ENCODE measurements at places on chromosomes 16 and 17.

- DNase-seq, result peak; percentile 57
Measured at GRCh38 chr17:30550512-30551273, 73.5 kb downstream of the GOSR1 start.

- DNase-seq, result no peak
Measured at GRCh38 chr16:49534901-49535610, 161.5 kb downstream of the C16orf78 start.

DNA sequence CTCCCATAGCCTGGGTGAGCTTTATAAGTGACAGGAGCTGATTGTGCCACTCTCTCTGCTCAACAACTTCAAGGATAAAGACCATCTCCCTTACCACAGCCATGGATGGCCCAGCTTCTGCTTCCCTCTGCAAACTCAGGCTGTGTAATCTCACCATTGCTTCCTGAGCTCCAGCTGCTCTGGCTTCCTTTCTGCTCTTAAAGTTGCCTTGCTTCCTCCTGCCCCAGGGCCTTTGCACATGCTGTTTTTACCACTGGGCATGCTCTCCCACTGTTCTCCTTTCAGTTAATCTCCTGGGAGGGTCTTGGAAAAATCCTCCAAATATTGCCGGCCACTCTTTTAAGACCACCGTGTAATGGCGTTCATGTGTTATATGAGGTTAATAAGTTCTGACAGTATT lies 265.1 kb upstream of the C16orf82 start:
- DNase-seq, result no peak

GRCh38 chr17:75828741-75829140 lies 15.5 kb downstream of the UNC13D start:
- no peak for DNase-seq

GRCh38 chr16:86110726-86111125 lies 211.8 kb downstream of the IRF8 start:
- DNase-seq, result no peak

GRCh38 chr17:3905017-3905520 lies 11.2 kb downstream of the P2RX1 start:
- peak; percentile 33 for DNase-seq

GRCh38 chr16:31001507-31002249 lies 8.8 kb downstream of the STX1B start:
- no peak for DNase-seq

DNA sequence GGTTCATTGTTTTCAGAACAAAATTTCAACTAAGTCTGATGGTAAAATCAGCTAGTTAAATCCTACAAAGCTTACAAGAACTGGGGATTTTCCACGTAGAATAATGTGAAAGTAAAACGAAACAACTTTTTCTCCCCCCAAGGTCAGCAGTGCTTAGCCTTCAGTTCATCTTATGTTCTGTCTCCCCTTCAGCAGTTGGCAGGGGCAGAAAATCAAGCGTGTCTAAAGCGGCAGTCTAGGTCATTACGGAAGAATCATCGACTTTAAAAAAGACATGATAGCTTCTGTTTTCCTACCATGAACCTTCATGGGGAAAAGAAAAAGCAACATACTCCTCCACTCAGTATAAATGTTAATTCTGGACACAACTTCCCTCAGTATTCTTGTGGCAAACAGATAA lies 50.7 kb downstream of the GNA13 start:
- no peak for DNase-seq

DNA sequence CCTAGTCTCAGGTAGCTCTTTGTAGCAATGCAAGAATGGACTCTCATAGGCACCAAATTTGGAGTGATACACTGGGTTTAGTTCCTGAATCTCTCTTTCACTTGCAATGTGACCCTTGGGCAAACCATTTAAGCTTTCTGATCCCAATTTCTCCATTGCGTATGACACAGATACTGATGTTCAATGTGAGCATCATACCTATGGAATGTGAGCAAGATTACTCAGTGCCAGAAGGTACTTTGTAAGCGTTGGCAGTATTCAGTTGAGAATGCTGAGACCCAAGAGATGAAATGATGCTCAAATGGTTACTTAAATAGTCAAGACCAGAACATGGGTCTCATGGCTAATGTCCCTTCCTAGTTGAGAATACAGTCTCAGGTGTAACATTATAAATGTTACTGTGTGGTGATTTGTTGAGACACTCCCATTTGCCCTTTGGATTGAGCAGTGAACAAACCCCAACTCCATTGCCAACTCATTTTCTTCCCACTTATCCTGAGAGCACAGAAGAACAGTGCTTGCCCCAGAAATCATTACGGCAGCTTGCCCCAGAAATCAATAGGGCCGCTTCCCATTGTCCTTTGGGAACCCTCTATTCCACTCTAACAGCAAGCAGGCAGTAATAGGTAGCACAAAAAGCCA lies 134.1 kb downstream of the SOX9 start:
- no peak for DNase-seq

DNA sequence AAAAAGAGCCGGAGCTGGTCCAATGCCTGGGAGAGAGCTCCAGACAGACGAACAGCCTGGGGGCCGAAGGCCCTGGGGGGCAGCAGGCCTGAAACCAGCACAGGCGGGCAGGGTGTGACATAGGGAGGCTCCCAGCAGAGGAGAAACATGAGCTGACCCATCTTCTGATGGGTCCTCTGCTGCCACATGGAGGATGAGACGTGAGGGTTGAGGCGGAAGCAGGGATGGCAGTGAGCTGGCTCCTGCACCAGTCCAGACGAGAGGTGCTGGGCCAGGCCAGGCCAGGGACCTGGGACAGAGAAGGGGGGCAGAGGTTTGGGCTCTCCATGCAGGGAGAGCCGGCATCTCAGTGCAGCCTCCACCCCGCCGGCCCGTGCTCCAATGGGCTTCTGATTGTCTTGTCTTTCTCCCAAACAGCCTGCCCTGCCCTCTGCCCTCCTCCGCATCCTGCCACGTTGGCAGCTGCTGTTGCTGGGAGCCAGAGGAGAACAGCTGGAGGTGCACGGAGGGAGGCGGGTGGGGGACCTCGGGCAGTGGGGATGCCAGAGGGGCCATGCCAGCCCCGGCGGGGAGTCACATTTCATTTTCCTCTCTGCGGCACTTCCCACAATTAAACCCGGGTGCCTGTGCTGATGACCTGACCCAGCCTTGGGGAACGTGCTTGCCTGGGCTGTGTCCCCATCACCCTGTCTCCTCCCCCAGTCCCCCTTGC lies 139.1 kb upstream of the GSE1 start:
- DNase-seq, result no peak

DNA sequence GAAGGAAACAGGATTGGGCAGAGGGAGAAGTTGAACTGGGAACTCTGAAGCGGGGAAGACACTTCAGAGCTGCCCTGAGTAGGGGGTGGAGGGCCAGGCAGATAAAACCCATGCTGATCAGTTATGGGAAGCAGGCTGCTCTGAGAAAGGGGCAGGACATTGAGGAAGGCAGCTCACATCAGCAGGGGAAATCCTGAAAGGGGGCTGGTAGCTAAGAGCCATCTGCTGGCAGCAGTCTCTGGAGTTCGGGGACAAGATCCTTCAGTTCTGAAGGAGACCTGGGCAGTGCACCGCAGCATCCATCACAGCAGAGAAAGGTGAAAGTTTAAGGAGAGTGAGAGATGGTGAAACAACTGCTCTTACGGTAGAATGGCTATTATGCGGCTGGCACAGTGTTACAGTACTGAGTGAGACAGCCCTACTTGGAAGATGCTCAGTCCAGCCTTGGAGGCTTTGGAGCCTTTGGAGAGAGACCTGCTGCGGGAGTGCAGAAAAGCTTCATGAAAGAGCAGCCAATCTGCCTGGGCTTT lies 5.4 kb upstream of the KIF18B start:
- no peak for DNase-seq

DNA sequence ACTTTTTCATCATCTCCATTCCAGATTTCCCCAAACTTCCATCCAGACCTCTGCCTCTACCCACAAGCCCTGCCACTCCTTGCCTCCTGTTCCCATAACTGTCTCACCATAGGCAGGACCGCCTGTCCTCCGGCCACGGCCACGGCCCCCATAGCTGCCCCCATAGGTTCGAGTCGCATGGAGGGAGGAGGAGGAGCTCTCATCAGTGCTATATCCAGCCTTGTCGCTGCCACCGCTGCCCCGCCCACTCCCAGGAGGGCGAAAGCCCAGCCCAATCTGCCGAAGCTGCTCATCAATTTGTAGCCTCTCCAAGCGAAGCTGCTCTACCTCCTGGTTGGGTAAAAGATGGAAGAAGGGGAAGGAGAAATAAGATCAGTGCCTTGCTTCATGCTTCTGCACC lies 3.4 kb upstream of the SOX15 start:
- DNase-seq, result no peak

GRCh38 chr17:74810699-74811485 lies 34.7 kb upstream of the NAT9 start:
- no peak for DNase-seq

DNA sequence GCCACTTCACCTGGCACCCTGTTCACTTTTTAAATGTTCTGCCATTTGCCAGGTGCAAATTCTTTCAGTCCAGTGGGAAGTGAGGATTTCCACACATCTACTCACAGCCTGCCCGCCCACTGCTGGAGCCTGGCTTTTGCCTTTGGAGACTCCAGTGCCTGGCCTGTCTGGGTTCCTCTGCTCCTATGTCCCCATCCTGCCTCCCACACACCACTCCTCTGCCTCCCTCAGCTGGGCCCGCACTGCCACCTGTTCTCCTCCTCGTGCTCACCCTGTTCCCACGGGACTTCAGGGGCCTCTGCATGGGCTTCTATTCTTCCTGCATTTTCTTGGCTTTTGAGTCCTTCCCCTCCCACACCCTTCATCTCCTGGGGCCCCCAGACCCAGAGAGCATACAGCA lies 7.9 kb upstream of the NDRG4 start:
- DNase-seq, result no peak

- no peak for DNase-seq
Measured at GRCh38 chr16:62022688-62023087, 13.6 kb downstream of the CDH8 start.

GRCh38 chr17:15942207-15942833 lies 2.6 kb upstream of the ADORA2B start:
- DNase-seq, result no peak

DNA sequence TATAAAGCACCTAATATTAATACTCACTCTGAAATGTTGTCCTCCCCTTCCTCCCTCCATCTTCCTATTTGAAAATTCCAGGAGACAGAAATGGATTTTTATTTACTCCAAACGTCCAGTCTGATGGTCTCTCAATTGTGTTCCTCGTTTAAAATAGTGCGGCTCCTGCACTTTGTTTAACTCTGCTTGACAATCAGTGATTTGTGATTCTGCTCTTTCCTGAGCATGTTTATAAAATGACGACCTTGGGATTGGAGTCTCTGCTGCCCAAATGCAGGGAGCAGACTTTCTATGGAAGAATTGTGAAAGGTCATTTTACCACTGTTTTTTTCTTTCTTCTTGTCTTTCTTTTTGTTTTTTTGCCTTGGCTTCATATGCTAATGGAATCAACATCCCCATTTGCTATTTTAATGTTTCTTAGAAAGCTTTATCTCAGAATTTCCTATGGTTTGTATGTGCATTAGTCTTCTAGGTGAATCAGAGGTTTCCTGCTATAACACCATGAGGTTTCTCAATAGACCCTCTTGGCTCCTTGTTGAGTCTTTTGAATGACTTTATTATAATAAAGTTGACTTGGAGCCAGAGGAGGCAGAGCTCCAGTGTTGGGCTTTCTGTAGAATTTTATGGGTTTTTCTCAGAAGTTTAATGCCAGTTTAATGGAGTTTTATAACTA lies 376.5 kb downstream of the CDH11 start:
- no peak for DNase-seq

DNA sequence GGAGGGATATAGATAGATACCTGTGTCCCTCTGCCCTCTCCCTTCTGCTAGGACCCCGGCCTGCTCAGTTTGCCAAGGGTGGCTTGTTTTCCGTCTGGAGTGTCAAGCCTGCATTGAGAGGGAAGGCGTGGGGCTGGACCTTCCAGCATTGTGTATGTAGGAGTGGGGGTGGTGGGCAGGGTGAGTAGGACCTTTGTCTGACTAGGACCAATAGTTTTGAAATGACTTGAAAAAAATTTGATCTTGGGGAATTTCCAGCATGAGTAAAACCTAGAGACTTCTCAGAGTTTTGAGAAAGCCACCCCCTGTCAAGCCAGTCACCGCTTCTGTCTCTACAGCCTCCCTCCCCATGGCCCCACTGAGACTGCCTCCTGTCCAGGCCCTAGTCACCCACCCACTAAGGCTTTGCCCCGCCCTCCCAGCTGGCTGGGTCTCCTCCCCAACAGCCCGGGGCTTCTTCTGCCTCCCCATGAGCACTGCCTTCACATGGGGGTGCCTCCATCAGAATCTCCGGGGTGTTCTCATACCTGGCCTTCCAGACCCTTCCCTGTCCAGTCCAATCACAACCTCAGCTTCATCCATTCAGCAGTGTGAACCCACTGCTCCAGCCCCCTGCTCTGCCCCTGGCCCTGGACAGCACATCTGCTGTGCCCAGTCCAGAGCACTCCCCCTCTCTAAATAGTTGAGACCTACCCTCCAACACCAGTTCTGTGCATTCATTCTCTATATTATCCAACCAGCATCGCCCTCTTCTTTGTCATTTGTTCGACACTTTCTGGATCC lies 207.0 kb downstream of the MSI2 start:
- DNase-seq, result no peak

GRCh38 chr16:88194397-88195268 lies 188.1 kb upstream of the ZNF469 start:
- no peak for DNase-seq

- peak; percentile 68 for DNase-seq
Measured at GRCh38 chr16:9008601-9009260, 45.0 kb upstream of the USP7 start.

DNA sequence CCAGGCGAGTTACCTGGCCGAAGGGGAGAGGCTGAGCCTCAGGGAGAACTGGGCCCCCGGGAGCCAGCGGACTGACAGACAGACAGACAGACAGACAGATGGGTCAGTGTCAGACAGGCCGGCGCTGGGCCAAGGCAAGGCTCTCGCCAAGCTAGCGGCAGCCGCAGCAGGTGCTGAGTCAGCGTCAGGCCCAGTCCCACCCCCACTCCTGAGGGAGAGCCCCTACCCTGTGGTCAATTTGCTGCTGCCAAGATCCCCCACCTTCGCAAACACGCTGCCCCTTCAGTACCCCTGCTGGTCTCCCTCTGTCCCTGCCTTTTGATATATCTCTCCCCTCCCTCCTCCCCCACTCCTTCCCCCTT lies 1.5 kb downstream of the FGF11 start:
- DNase-seq, result no peak

GRCh38 chr17:70375406-70375805 lies 206.1 kb downstream of the KCNJ2 start:
- DNase-seq, result no peak

DNA sequence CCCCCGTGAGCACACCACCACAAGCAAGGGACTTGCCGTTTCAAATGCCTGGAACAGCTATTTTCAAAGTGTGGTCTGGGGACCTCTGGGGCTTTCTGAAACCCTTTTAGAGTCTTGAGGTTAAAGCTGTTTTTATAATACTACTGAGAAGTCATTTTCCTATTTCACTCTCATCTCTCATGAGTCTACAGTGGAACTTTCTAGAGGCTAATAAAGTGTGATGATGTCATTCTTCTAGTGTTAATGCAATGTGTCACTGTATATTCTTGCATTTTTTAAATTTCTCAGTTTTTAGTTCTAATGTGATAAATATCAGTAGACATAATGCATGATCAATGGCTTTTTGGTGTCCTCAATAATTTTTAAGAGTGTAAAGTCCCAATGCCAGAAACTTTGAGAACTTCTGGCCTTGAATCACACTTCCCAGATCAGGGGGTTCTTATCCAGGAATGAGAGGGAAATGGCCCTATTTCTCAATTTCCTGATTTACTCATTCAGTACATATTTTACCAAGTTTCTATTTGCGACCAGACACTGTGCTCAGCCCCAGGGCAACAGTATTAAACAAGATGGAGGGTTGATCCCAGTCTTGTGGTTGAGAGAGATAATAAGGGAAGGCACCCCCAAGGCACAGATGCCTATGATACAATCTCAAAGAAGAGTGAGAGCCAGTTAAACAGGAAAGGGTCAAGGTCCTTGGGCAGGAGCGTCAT lies 444.0 kb downstream of the HS3ST3B1 start:
- no peak for DNase-seq

- DNase-seq, result no peak
Measured at GRCh38 chr16:72963533-72964315, 84.2 kb downstream of the ZFHX3 start.

All from CD4-positive, alpha-beta T cell treated with Interleukin-1 beta for 1 hour (primary cell).